ENCODE measurements at places on chromosomes 11 and 22.

GRCh38 chr11:36566407-36567053 lies 1.3 kb upstream of the RAG1 start:
- no peak for DNase-seq

GRCh38 chr22:44645531-44645930 lies 56.5 kb upstream of the PRR5 start:
- DNase-seq = no peak

DNA sequence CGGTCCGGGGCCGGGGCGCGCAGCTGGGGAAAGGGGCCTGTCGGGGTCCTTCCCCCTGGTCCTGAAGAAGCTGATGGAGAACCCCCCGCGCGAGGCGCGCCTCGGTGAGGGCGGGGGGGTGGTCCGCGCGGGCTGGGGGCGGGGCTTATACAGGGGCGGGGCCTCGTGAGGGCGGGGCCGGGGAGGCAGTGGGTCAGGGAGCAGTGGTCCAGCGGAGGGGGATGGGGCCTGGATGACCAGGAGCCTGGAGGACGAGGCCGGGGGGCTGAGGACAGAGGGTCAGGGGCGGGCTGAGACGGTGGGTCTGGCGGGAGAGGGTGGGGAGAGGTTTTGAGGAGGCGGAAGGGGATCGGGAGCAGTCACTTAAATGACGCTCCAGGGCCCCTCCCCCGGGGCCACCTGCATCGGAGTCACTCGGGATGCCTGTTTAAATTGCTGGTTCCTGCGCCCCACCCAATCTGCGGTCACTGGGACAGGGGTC lies 396 bp downstream of the TEF start:
- DNase-seq = peak; percentile 57

- no peak for DNase-seq
These were observed 173.2 kb downstream of the KIF18A start for GRCh38 chr11:27934830-27935145.

DNA sequence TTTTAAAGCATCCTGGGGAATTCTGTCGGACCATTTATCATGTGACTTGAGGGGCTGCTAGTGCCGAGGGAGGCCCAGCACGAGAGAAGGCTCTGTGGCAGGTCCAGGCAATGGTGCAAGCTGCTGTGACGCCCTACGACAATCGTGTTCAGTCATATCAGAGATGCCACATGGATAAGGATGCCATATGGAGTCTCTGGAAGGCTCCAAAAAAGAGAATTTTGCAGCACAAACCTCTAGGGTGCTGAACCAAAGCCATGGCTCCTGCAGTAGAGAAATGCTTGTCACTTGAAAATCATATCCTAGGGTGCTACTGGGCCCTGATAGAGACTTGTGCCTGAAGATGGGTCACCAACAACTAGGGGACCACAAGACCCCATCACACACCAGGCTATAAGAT lies 6.7 kb upstream of the CD6 start:
- no peak for DNase-seq

- DNase-seq = no peak
These were observed 76.3 kb upstream of the BIRC3 start for GRCh38 chr11:102241026-102241425.

GRCh38 chr11:100635194-100635593 lies 51.9 kb upstream of the ARHGAP42 start:
- DNase-seq = no peak

GRCh38 chr11:30814737-30815136 lies 228.6 kb upstream of the MPPED2 start:
- DNase-seq = no peak

- DNase-seq = no peak
These were observed 33.0 kb downstream of the FAR1 start for GRCh38 chr11:13701506-13701905.

GRCh38 chr22:45425531-45426265 lies 12.2 kb downstream of the RIBC2 start:
- no peak for DNase-seq

GRCh38 chr11:63558459-63559157 lies 4.6 kb downstream of the PLAAT2 start:
- DNase-seq = no peak

- no peak for DNase-seq
These were observed at the start of gene CALCB for GRCh38 chr11:15073361-15074205. CALCB (plus strand) TSS chr11:15073593; CDS start chr11:15074719, 1,126 bp downstream.

GRCh38 chr22:43923191-43923590 lies 414 bp upstream of the PNPLA3 start:
- no peak for DNase-seq

GRCh38 chr22:50633086-50633485 lies 5.1 kb upstream of the ARSA start:
- DNase-seq = no peak

DNA sequence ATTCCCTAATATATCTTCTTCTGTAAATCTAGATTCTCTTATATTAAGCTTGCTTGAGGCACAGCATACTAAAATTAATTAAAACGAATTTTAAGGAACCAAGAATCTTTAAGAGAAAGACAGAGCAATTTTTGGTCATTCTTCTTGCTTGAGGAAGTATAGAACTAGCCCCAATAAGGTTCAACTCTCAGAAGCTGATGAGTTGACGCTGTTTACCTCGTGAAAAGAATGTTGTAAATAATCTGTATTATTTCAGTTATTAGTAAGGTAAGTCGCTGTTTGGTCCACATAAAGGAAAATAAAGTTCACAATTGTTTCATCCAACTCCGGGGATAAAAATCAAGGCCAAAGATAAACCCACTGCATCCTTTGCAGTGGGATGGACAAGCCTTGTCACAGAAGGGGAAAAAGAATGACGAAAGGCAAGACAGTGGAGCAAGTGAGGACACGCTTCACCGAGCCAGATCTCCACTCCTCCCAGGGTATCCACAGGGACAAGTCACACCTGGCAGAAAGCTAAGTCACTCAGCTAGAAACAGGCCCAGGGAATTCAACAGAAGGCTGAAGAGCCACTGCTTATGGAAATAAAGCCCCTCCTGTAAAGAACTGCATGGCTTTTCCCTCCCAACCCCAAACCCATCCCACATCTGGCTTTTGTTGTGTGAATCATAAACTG lies 752 bp downstream of the POU2AF1 start:
- DNase-seq = no peak

DNA sequence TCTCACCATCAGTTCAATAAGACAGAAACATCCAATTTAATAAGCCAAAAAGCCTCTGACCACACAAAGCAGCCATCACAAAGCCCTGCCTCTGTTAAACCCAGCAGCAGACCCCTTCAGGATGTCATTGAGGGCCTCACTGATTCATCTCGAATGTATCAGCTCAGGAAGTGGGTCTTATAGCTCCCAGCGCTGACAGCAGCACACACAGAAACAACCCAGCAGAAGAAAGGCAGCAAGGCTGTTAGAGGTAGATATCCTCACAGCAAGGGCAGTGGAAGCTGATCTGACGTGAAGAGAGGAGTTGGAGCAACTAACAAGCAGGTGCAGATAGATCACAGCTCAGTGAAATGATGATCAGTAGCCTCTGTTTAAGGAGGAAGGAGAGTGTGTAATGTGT lies 86.2 kb upstream of the NCAM1 start:
- DNase-seq = no peak

GRCh38 chr22:29078869-29079207 lies 6.0 kb downstream of the KREMEN1 start:
- no peak for DNase-seq

DNA sequence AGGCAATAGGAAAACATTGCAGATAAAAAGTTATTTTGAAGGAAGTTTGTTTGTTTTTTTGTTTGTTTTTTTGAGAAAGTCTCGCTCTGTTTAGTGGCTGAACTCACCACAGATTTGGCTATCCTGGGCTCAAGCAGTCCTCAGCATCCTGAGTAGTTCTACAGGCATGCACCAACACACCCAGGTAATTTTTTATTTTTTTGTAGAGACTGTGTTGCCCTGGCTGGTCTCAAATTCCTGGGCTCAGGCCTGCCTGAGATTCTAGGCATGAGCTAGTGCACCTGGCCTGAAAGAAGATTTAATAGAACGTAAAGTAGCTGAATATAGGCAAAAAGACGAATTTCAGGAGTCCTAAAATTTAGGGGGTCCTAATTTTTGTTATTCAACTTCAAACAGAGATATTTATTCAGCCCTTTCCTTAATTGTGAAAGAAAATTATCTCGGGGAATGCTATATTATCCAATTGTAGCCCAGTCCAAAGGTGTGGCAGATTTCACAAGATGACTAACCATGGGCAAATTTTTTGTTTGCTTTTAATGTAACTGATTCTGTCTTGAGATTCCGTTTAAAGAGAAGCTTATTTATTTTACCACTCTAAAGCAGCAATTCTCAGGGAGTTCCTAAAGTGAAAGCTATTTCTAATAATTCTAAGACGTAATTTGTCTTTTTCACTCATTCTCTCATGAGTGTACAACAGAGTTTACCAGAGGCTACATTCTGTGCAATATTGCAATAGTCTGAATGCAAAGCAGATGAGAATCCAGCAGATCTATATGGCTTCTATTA lies 940 bp downstream of the IL18 start:
- DNase-seq = no peak

GRCh38 chr22:20018001-20018400 lies 1.4 kb upstream of the ARVCF start:
- no peak for DNase-seq

- DNase-seq = no peak
These were observed 454.3 kb upstream of the KIRREL3 start for GRCh38 chr11:127454856-127455255.

DNA sequence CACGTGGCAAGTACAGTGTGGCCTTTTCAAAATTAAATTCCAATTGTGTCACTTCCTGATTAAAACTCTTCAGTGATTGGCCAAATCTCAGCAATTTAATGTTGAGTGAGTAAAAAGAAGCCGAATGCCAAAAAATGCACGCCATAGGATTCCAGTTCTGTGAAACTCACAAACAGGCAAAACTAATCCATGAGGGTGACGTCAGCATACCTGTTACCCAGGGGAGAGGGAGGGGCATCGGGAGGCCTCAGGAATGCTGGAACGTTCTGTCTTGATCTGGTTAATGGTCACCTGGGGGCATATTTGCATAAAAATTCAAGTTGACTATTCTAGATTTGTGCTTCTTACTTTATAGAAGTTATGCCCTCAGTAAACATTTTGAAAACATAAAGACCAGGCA lies 39.9 kb upstream of the RAB1B start:
- no peak for DNase-seq

DNA sequence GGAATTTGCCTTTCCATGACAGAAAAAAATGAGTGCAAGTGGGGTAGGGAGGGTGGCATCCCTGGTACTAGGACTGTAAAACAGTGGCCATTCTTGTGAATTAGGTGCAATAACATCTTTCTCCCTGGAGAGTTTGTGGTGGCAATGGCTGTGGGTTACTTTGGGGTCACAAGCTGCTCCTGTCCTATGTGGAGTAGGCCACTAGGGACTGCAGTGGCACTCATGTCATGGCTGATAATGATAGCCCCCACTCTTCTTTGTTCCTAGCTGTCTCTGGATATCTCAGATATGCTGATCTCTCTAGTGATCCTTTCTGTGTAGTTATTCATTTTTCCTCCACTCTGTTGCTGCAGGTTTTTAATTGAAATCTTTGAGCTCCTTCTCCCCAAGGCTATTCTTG lies 270.5 kb upstream of the CHORDC1 start:
- DNase-seq = no peak

- DNase-seq = no peak
These were observed 7.3 kb upstream of the DERL3 start for GRCh38 chr22:23846081-23846469.

DNA sequence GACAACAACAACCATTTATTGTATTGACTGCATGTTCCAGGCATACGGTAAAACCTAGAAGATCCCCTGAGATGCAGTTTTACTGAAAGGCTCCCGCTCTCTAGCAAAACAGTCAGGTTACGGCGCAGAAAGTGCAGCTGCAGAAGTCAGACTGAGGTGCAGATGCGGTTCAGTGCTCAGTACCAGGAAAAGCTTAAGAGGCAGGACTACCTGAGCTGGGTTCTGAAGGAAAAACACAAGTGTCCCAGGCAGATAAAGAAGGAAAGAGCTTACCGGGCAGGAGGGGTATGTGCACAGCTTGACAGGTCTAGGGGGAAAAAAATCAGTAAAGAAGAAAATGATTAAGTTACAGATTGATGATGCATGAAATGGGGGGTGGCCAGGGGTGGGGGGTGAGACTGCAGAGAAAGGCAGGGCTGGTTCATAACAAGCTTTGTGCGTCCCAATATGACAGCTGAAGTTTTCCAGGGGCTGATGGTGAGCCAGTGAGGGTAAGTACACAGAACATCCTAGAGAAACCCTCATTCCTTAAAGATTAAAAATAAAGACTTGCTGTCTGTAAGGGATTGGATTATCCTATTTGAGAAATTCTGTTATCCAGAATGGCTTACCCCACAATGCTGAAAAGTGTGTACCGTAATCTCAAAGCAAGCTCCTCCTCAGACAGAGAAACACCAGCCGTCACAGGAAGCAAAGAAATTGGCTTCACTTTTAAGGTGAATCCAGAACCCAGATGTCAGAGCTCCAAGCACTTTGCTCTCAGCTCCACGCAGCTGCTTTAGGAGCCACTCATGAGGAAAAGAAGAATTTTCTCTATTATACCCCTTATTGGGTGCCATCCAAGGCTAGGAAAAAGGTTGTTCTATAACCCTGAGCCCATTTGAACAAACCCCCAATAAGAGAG lies 11.9 kb downstream of the LARGE1 start:
- no peak for DNase-seq

DNA sequence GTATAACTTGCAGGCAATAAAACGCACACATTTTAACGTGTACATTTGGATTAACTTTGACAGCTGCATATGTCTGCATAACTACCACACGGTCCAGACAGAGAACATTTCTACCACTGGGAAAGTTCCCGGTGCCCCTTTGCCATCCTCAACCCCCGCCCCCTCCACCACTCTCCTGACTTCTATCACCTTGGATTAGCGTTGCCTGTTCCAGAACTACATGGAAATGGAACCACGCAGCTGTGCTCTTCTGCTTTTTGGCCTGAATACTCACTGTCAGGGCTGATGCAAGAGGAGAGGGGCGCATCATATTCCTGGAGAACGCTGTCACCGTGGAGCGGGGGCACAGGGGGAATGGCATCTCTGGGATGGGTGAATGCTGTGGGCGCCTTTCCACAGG lies 62.1 kb downstream of the LRP5 start:
- no peak for DNase-seq

GRCh38 chr11:118441770-118442275 lies 5.5 kb downstream of the KMT2A start:
- no peak for DNase-seq

DNA sequence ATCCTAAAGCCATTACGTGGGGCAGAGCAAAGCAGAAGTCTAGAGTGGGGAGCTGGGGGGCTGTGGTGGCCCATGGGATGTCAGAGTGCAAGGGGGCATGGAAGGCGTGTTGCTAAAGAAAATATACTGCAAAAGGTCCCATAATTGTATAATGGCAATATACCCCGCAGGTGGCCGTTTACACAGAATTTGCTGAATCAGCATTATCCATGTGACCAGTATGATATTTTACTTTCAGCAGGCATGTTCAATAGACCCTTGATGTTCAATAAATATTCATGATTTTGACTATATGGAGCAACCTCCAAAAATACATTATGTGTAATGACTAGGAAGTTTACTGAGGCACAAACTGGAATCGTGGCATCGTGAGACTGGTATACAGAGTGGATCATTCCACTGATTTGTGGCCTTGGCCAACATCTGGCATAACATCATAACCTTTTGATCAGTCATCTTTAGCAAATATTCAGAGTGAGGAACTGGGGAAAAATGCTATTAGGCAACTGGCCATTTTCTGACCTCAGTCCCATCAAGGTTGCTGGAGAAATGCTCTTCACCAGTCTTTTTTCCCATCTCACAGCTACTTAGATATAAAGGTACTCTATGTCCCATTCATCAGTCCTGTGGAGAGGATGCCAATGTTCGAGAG lies 29.3 kb upstream of the PPP2R1B start:
- no peak for DNase-seq

All from stimulated activated naive CD4-positive, alpha-beta T cell (primary cell).